ENCODE measurements at places on chromosomes 16 and 17. TPM values are rescaled to one million over a fixed set of nuclear protein-coding genes. Genes with fewer than 3 reads are reported as not detected.

DNA sequence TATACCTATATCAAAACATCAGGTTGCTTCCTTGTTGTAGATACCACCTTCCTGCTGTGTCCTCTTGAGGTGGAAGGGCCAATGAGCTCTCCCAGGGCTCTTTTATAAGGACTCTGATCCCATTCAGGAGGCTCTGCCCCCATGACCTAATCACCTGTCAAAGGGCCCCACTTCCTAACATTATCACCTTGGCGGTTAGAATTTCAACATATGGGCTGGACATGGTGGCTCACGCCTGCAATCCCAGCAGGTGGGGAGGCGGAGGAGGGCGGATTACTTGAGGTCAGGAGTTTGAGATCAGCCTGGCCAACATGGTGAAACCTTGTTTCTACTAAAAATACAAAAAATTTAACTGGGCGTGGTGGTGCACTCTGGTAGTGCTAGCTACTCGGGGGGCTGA is 86.4 kb downstream of the HAPSTR1 start:
- H3K4me1 ChIP-seq = no peaks in the 10 kb centered on the region
- DNase-seq = no peak
- no peak overlapping the region for H3K4me3 ChIP-seq
- no peaks in the 10 kb centered on the region for H3K27me3 ChIP-seq

SLC12A3 gene
- polyA plus RNA-seq = not detected

EFCAB13 gene
- 8.9 TPM for polyA plus RNA-seq

GRCh38 chr17:38731526-38732294 is 1.6 kb downstream of the CISD3 start:
- H3K27ac ChIP-seq = no peak overlapping the region
- H3K4me1 ChIP-seq = peaks cover 44% of the 10 kb centered on the region
- DNase-seq = no peak
- H3K36me3 ChIP-seq = no peaks in the 10 kb centered on the region

DNA sequence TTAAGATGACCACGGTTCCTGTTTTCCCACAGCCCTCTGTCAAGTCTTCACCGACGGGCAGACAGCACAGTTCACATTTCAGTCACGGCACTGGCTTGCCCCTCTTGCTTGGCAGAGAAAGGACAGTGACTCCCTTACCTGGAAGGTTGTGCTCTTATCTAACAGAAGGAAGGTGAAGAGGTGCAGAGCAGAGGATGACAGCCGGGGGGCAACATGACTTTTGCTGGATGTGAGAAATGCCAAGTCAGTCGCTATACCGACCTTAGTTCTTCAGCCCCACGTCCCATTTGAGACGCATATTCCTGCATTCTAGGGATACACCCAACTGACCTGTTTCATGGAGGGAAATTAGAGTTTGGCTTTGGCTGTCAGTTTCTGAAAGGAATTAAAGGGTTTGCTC is 492.3 kb downstream of the NPIPA7 start:
- H3K27ac ChIP-seq = no peak overlapping the region
- DNase-seq = no peak
- no peaks in the 10 kb centered on the region for H3K27me3 ChIP-seq
- no peak overlapping the region for H3K4me3 ChIP-seq

- H3K4me3 ChIP-seq = no peak overlapping the region
- H3K4me1 ChIP-seq = no peaks in the 10 kb centered on the region
- H3K27ac ChIP-seq = no peak overlapping the region
- no peaks in the 10 kb centered on the region for H3K36me3 ChIP-seq
Observed at GRCh38 chr16:22692916-22693637, 120.9 kb upstream of the HS3ST2 start.

- DNase-seq = no peak
- peaks cover 10% of the 10 kb centered on the region for H3K4me1 ChIP-seq
- peaks cover 73% of the 10 kb centered on the region for H3K36me3 ChIP-seq
- no peak overlapping the region for H3K4me3 ChIP-seq
Observed at GRCh38 chr17:63589646-63590045, 11.0 kb upstream of the TACO1 start.

- H3K27ac ChIP-seq = no peak overlapping the region
- no peak for DNase-seq
- peaks cover 7% of the 10 kb centered on the region for H3K4me1 ChIP-seq
Observed at GRCh38 chr16:67395458-67396158, 2.3 kb upstream of the TPPP3 start.

HIGD1B gene
- polyA plus RNA-seq = not detected

DNA sequence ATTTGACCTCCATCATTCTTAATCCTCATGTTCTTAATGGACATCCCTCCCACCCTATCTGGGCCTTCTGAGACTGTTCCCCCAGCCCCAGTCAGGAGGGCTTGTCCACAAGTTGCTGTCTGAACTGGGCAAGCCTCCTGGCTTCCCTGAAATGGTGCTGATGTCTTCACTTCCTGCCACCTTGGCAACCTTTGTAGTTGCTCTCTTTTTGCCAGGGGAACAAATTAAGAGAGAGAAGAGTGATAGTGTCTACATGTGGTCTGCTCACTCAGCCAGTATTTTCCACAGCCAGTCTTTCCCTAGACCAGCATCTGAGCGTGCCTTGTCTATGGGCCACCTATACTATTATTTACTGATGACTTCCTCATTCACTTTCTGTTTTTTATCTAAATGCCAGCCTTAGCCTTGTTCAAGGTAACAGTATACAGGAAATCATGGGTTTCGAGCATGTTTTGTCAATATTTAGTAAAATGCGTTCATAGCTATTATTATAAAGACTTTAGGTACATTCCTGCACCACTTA is 710.1 kb downstream of the MAF start:
- DNase-seq = no peak
- no peak overlapping the region for H3K27ac ChIP-seq
- no peaks in the 10 kb centered on the region for H3K36me3 ChIP-seq
- peaks cover 20% of the 10 kb centered on the region for H3K4me1 ChIP-seq

DNA sequence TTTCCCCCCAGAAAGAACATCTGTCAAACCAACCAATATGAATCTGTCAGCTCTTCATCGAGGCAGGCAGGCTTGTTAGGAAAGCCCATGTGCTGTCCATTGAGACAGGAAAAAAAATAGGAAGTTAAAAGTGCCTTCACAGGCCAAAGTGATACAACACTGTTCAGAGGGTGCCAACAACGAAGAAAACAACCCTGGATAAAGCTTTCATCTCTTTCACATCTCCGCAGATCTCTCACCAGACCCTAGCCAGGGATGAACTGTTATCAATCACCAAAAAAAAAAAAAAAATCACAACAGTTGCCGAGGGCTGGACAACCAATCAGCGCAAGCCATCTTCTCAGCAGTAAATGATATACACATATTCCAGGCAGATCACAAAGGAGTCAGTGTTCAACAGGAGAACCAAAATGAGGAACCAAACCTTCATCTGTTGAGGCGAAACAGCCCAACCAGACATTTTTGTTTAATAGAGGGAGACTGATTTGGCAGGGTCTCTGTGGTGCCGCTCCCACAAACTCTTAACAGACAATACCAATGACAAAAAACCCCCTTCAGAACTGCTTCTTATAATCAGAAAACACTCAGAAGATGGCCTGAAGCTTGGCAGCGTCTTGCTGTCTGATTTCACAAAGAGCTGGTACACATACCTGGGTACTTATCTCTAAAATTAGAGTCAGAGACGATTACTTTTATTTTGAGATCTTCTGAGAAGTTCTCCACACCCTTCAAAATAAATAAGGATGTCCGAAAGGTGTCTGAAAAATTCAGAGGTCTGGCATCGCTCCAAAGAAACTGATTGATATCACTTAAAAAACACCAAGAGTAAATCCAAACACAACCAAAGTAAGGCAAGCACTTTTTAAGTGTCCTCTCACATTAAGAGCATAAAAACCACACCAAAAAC is 1.8 kb downstream of the MAP3K14 start:
- H3K36me3 ChIP-seq = no peaks in the 10 kb centered on the region
- DNase-seq = no peak
- H3K27ac ChIP-seq = peak overlapping the region; percentile 93

PSKH1 gene
- polyA plus RNA-seq = 34.0 TPM
